Activated naive CD8-positive, alpha-beta T cell treated with anti-CD3 and anti-CD28 coated beads, Interleukin-2, amount 10 ng/mL, durations not matched to agents 7 days and 5 days (primary cell): ENCODE measurements at places on chromosomes 5 and 9. TPM values are rescaled to one million over a fixed set of nuclear protein-coding genes. Genes with fewer than 3 reads are reported as not detected.

DNA sequence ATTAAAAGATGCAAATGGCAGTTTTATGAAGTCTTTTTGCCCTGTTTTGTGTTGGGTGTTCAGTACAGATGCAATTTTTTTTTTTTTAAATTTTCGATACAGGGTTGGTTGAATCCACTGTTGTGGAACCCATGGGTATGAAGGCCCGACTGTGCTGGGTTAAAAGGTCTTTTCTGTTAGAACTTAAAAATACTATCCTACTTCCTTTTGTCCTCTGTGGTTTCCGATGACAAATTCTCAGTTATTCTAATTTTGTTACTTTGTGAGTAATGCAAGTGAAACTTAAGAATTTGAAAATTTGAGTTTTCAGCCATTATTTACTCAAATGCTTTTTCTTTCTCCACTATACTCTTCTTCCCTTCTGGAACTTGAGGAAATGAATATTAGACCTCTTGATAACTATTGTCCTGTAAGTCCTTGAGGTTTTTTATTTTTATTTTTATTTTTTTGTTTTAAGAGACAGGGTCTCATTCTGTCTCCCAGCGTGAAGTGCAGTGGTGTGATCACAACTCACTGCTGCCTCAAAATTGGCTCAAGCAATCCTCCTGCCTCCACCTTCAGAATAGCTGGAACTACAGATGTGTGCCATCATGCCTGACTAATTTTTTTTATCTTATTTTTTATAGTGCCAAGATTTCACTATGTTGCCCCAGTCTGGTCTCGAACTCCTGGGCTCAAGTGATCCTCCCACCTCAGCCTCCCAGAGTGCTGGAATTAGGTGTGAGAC lies 67.5 kb downstream of the ZCCHC7 start:
- peak overlapping the region; percentile 79 for H3K4me3 ChIP-seq
- peaks cover 18% of the 10 kb centered on the region for H3K4me1 ChIP-seq
- DNase-seq = no peak
- H3K27ac ChIP-seq = peak overlapping the region; percentile 90
- H3K36me3 ChIP-seq = peaks cover 45% of the 10 kb centered on the region

GRCh38 chr9:130659699-130660248 lies 4.6 kb upstream of the PRDM12 start:
- peaks cover 6% of the 10 kb centered on the region for H3K4me1 ChIP-seq
- no peak overlapping the region for H3K27ac ChIP-seq
- H3K4me3 ChIP-seq = peak overlapping the region; percentile 49
- H3K36me3 ChIP-seq = no peaks in the 10 kb centered on the region
- DNase-seq = no peak
- H3K27me3 ChIP-seq = peaks cover 74% of the 10 kb centered on the region

DNA sequence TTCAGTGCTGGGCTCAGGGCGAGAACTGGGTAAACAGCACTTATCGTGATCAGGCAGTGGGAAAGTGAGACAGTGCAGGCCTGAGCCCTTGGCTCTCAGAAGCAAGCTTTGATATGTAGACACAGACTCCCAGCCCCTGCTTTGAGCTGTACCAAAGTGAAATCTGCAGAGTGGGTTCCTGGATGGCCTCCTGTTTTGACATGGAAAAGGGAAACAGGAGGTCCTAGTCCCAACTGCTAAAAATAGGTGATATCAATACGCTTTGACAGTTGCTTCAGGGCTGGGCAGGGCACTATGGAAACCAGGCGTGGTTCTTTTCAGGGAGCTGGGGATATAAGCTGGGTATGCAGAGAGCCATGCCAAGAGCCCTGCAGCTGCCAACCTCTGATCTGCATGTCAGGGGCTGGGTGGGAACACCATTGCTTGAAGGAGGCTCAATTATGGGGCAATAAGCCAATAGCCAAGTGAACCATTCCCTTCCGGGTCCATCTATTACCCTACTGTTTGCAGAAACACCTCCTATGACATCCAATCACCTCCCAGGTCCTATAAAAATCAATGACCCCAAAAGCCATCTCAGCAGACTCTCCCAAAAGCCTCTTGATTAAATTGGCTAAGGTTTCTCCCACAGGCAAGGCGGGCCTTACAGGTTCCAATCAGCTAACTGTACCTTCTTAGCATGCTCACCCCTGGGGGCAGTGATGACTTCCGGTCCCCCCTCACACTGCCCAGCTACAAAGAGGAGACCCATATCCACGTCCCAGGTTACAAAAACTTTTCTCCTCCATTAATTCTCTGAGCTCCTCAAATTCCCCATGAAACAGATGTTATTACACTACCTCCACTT lies 45.8 kb downstream of the EPB41L4B start:
- no peaks in the 10 kb centered on the region for H3K4me1 ChIP-seq
- H3K27me3 ChIP-seq = peaks cover 12% of the 10 kb centered on the region

GRCh38 chr9:106326493-106326892 lies 536.5 kb upstream of the ZNF462 start:
- no peak for DNase-seq
- H3K27ac ChIP-seq = no peak overlapping the region
- H3K36me3 ChIP-seq = no peaks in the 10 kb centered on the region
- no peaks in the 10 kb centered on the region for H3K27me3 ChIP-seq
- no peak overlapping the region for H3K4me3 ChIP-seq
- no peaks in the 10 kb centered on the region for H3K4me1 ChIP-seq

CCNJL gene
- total RNA-seq = not detected

DNA sequence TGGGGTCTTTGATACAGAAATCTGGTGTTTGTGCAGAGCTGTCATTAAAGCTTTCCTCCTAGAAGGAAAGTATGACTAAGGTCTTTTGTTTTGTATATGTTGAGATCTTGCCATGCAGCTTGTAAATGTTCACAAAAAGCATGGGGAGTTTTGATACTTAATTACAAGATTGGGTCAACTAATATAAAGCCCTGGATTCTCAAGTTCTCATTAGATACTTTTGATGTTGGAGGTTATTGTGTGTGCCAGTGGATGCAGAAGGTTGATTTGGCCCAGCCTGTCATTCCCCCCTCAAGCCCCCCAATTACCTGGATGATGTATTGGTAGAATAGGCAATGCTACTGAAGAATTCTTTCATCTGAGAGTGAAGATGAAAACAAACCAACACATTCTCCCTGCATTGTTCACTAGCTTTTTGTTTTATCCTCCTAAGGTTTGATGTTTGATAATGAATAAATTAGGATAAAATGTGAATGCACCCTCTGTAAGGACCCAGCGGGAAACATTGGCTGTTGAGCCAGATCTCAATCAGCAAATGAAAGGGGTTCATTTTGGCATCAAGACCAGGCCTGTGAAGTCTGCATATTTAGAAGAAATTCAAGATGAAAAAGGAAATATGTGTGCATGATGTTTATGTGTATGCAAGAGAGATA lies 61.9 kb upstream of the ADAMTS19 start:
- no peaks in the 10 kb centered on the region for H3K36me3 ChIP-seq
- H3K27ac ChIP-seq = no peak overlapping the region
- DNase-seq = no peak
- peaks cover 3% of the 10 kb centered on the region for H3K27me3 ChIP-seq
- H3K4me1 ChIP-seq = no peaks in the 10 kb centered on the region

GRCh38 chr9:106143781-106144180 lies 449.4 kb downstream of the TMEM38B start:
- no peak for DNase-seq
- no peaks in the 10 kb centered on the region for H3K27me3 ChIP-seq
- H3K4me1 ChIP-seq = no peaks in the 10 kb centered on the region

DNA sequence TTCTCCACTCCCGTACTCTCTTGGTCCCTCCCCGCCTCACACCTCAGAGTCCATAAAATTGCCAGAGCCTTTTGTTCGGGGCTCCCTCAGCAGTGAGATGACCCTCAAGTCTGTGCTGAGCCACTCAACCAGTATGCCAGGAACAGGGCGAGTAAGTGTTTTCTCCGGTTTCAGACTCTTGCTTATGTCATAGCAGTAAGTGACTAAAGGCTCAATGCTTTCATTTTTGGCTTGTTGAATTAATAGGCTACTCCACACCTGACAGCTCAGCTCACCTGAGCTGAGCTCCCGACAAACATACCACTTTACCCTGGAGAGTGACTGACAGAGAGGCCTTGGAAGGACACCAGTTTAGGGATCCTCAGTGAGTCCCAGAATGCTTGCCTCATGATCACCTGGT lies 30.5 kb downstream of the PCSK1 start:
- no peak overlapping the region for H3K27ac ChIP-seq
- H3K36me3 ChIP-seq = no peaks in the 10 kb centered on the region
- no peaks in the 10 kb centered on the region for H3K4me1 ChIP-seq
- H3K4me3 ChIP-seq = no peak overlapping the region
- H3K27me3 ChIP-seq = peaks cover 5% of the 10 kb centered on the region
- DNase-seq = no peak

DNA sequence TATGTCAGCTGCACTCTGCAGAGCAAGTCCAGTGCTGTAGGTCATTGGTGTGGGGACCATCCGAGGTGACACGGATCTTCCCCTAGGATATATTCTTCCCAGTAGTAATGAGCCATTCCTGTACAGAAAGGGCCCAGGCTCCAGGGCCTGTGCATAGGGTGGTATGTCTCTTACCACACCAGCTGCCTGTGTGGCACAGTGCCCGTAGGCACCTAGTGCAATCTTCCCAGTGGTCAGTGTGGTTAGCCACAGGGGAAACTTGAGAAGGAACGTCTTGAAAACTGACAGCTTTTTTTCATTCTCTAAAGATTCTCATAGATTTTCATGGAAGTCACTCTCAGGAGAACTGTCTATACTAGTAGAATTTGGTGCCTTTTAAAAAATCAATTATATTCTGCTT lies 39.8 kb downstream of the CYSTM1 start:
- no peaks in the 10 kb centered on the region for H3K27me3 ChIP-seq
- H3K4me1 ChIP-seq = peaks cover 11% of the 10 kb centered on the region
- H3K36me3 ChIP-seq = no peaks in the 10 kb centered on the region
- H3K27ac ChIP-seq = no peak overlapping the region
- H3K4me3 ChIP-seq = no peak overlapping the region
- DNase-seq = no peak

DNA sequence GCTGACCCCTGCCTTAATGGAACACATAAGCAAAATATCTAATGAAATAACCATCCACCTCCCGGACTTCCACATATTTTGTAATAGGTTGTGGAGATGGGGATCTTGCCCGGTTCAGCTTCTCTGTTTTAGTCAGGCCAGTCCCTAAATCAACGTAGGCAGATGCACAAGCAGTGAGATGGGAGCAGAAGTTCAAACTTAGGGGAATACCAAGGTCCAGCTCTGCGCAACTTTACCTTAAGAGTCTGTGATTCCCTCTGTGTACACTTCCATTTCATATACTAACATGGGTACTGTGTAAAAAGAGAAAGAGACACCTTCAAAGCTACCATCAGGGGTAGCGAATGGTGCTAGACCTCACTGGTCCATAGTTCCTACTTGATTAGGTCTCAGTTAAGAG lies 110.9 kb downstream of the NTRK2 start:
- no peak overlapping the region for H3K4me3 ChIP-seq
- no peaks in the 10 kb centered on the region for H3K36me3 ChIP-seq
- H3K27ac ChIP-seq = no peak overlapping the region
- H3K4me1 ChIP-seq = no peaks in the 10 kb centered on the region
- DNase-seq = no peak

PCDHB9 gene
- total RNA-seq = not detected

DNA sequence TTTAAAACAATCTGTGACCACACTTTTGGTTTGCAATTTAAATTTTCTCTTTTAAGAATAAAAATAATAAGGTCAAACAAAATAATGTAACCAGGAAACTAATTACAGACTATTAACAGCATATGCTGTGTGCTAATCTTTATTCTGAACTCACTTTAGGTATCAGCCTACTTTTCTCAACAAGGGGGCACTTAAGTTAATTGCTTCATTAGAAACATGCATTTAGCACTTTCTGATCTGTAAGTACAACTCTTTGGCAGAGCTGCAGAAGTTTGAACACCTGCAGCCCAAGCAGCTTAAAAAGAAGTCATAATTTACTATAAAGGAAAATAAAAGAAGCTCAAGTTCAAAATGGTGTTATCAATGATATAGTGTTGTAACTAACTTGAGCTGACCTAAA lies 21.7 kb downstream of the XRCC4 start:
- no peaks in the 10 kb centered on the region for H3K27me3 ChIP-seq
- H3K4me3 ChIP-seq = no peak overlapping the region
- H3K4me1 ChIP-seq = no peaks in the 10 kb centered on the region
- H3K36me3 ChIP-seq = peaks cover 18% of the 10 kb centered on the region

DNA sequence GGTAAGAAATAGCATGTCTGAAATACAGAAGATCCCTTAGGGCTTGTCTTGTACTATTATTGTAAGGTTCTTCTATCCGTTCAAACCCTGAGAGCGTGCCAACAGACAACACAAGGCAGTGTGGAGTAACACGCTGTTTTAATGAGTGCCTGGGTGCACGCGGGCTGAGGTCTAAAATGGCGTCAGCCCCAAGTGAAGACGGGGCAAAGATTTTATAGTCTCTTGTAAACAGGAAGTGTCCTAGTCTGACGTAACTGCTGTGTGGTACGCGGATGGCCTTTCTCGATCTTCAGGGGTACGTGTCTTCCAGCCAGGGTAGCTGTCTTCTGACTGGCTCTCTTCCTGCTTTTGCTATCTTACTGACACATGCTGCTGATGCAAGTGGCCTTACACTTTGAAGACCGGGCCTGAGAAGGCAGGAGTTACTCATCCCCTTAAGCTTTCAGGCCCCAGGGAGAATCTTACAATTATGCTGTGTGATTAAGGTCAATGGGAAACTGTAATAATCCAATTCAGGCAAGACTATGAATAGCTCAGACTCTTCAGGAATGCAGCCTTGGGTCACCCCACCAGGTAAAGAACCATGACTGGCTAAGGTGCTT lies 1812.0 kb upstream of the CDH9 start:
- no peak overlapping the region for H3K27ac ChIP-seq
- H3K27me3 ChIP-seq = no peaks in the 10 kb centered on the region
- DNase-seq = no peak
- no peaks in the 10 kb centered on the region for H3K4me1 ChIP-seq
- H3K36me3 ChIP-seq = no peaks in the 10 kb centered on the region
- no peak overlapping the region for H3K4me3 ChIP-seq

- no peaks in the 10 kb centered on the region for H3K27me3 ChIP-seq
- no peak overlapping the region for H3K27ac ChIP-seq
- no peak overlapping the region for H3K4me3 ChIP-seq
- no peaks in the 10 kb centered on the region for H3K36me3 ChIP-seq
Measured at GRCh38 chr9:16241231-16241630, 629.2 kb downstream of the BNC2 start.

OLFML2A gene
- not detected for total RNA-seq

DNA sequence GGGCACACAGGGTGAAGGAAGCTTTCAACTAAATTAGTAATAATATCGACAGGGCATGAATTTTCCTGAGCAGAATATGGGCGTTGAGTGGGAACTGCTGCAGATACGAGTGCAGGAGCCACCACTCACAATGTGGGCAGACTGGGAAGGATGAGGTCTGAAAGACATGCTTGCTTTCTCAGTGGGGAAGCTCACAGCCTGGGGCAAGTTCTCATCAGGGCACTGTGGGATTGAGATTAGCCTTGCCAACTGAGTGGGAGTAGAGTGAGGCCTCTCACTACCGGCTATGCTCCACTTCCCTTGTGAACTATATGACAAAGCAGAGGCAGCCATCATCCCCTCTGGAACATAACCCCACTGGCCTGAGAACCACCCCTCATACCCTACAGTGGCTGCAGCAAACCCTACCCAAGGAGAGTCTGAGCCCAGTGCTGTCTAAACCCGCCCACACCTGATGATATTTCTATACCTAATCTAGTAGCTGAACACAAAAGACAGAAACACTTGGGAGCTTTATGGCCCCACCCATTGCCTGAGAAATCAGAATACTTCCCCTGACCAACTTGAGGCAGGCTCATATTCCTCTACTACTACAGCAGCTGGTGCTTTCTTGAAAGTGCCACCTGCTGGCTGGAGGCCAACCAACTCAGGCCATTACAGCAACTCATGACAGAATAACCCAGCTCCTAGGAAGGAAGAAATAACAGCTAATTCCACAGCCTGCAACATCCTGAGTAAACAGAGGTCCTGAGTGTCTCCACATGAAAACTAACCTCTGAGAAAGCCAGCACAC lies 173.7 kb upstream of the SPEF2 start:
- H3K4me1 ChIP-seq = no peaks in the 10 kb centered on the region
- no peak overlapping the region for H3K27ac ChIP-seq
- DNase-seq = no peak
